PC-9 (cell line): ENCODE measurements at places on chromosomes 2 and 18. TPM values are rescaled to one million over a fixed set of nuclear protein-coding genes. Genes with fewer than 3 reads are reported as not detected.

VWA3B gene
- not detected in 2 replicates for total RNA-seq

C2orf66 gene
- 0.22 TPM in 1 of 2 replicates, not detected in the other for total RNA-seq

OTOS gene
- not detected in 2 replicates for total RNA-seq

NAB1 gene
- 17.0 and 22.9 TPM in 2 replicates for total RNA-seq

WDPCP gene
- 15.2 and 15.5 TPM in 2 replicates for total RNA-seq

ATP5F1A gene
- total RNA-seq: 232 and 242 TPM in 2 replicates

ANKRD36 gene
- 26.9 and 32.3 TPM in 2 replicates for total RNA-seq

CYTIP gene
- not detected in 2 replicates for total RNA-seq

TNFRSF11A gene
- total RNA-seq: 6.3 and 6.7 TPM in 2 replicates

KIF3C gene
- total RNA-seq: 41.2 and 50.5 TPM in 2 replicates

RFX8 gene
- not detected in 2 replicates for total RNA-seq

TBR1 gene
- total RNA-seq: not detected in 2 replicates

PLGLB2 gene
- 0.90 and 1.9 TPM in 2 replicates for total RNA-seq

OXER1 gene
- not detected in 2 replicates for total RNA-seq

UGT1A8 gene
- 0.17 and 0.20 TPM in 2 replicates for total RNA-seq

AGXT gene
- total RNA-seq: not detected in 2 replicates

SCYGR4 gene
- total RNA-seq: not detected in 2 replicates

HOXD11 gene
- total RNA-seq: not detected in 2 replicates

GAD1 gene
- total RNA-seq: 3.5 and 4.3 TPM in 2 replicates

RAPGEF4 gene
- total RNA-seq: 0.53 TPM in 1 of 2 replicates, not detected in the other

KHK gene
- 4.4 and 10.4 TPM in 2 replicates for total RNA-seq

FHL2 gene
- total RNA-seq: 109 and 117 TPM in 2 replicates

ACKR3 gene
- total RNA-seq: 19.6 and 20.3 TPM in 2 replicates

ZNF519 gene
- total RNA-seq: 23.8 and 25.8 TPM in 2 replicates

FEV gene
- not detected in 2 replicates for total RNA-seq

SPEG gene
- total RNA-seq: 46.8 and 55.8 TPM in 2 replicates

SOCS6 gene
- total RNA-seq: 20.9 and 21.0 TPM in 2 replicates

IL1R2 gene
- 3.3 and 3.8 TPM in 2 replicates for total RNA-seq

GKN1 gene
- total RNA-seq: not detected in 2 replicates

CELF4 gene
- total RNA-seq: 1.2 and 1.9 TPM in 2 replicates

CD8B2 gene
- total RNA-seq: not detected in 2 replicates

SH3BP4 gene
- total RNA-seq: 131 and 135 TPM in 2 replicates

SCYGR5 gene
- total RNA-seq: not detected in 2 replicates

DHRS9 gene
- total RNA-seq: not detected in 2 replicates

MYO3B gene
- total RNA-seq: 5.3 and 6.7 TPM in 2 replicates

SMAD2 gene
- 90.9 and 97.0 TPM in 2 replicates for total RNA-seq

GCC2 gene
- 33.3 and 49.1 TPM in 2 replicates for total RNA-seq

TMEM237 gene
- 21.6 and 24.5 TPM in 2 replicates for total RNA-seq

SUMO1 gene
- total RNA-seq: 66.3 and 100 TPM in 2 replicates

NR4A2 gene
- 2.3 and 3.0 TPM in 2 replicates for total RNA-seq

DNER gene
- 0.28 and 0.58 TPM in 2 replicates for total RNA-seq

SPATA3 gene
- not detected in 2 replicates for total RNA-seq

CCL20 gene
- total RNA-seq: not detected in 2 replicates

EVA1A gene
- 10.8 and 18.2 TPM in 2 replicates for total RNA-seq

RAB6C gene
- not detected in 2 replicates for total RNA-seq

ARHGAP15 gene
- not detected in 2 replicates for total RNA-seq

DCDC2C gene
- total RNA-seq: not detected in 2 replicates

ITPRIPL1 gene
- total RNA-seq: not detected in 2 replicates

HMSD gene
- not detected in 2 replicates for total RNA-seq

MARCO gene
- total RNA-seq: not detected in 2 replicates

DNAJC5G gene
- not detected in 2 replicates for total RNA-seq

PARD3B gene
- total RNA-seq: 7.6 and 13.2 TPM in 2 replicates

DSG1 gene
- not detected in 2 replicates for total RNA-seq

CPO gene
- total RNA-seq: not detected in 2 replicates
